ENCODE measurements at places on chromosomes 5 and 9.

GRCh38 chr5:54671111-54671531 lies 153.6 kb downstream of the SNX18 start:
- no peak for DNase-seq

DNA sequence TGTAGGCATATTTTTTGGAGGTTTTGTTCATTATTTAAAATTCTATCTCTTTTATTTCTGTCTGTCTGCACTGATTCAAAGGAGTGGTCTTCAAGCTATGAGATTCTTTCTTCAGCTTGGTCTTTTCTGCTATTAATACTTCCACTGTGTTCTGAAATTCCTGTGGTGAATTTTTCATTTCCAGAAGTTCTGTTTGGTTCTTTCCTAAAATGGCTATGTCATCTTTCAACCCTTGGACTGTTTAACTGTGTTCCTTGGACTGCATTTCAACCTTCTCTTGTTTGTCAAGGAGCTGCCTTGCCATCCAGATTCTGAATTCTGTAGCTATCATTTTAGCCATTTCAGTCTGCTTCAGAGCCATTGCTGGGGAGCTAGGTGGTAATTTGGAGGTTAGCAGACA lies 76.3 kb downstream of the CERT1 start:
- no peak for DNase-seq

- DNase-seq: peak; percentile 84
Measured at GRCh38 chr5:151223447-151224264, at the start of gene CCDC69. CCDC69 (minus strand) TSS chr5:151224092; CDS start chr5:151223970, 122 bp downstream.

GRCh38 chr5:116272281-116272941 lies 187.6 kb downstream of the COMMD10 start:
- DNase-seq: no peak

- peak; percentile 41 for DNase-seq
Measured at GRCh38 chr5:60727033-60727679, 27.2 kb upstream of the DEPDC1B start.

DNA sequence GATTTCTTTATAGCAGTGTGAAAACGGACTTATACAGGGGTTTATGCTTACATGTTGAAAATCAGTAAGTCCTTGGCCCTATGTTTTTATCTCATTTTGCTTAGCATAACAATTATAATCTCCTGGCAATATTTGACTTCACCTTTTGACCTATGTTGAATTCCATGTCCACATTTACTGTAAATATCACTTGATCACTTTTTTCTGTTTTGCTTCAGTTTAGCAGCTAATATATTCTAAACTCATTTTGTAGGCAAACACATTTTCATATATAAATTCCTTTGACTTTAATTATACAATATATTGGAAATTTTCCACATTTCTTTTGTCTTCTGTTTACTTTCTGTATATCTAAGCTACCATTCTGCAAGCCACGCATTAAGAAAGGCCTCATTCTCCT lies 674.0 kb downstream of the MAT2B start:
- DNase-seq: no peak

DNA sequence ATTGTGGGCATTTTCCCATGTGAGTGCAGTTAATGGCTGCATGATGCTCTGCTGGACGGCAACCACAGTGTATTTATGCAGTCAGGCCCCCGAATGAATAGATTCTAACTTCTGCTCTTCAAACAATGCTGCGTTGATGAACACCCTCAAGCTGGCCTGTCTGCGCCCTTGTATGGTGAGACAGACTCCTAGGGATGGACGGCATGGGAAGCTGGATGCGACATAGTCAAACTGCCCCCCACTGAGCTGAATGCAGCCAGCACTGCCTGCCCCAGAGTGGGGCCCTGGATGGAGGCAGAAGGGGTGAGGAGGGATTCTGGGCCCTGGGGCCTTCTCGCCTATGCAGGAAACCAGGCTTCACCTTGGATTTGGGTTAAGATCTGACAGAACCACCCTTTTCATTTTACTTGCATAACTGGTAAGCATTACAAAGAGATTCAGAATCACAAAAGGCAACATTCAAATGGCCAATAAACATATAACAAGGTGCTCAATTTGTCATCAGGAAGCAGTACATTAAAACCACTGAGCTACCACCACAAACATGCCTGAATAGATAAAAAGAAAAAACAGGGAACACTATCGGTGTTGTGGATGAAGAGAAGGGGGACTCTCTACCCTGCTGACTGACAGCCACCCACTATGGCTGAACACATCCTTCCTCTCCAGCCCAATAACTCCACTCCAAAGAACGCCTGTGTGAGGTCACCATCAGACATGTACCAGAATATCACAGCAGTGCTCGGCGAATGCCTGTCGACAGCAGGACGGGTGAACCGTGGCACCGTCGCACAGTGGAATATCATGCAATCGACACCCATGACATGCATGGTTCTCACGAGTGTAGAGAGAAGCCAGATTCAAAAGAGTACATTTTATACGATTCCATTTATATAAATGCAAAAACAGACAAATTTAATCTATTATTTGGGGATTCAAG lies 79.1 kb downstream of the RAPGEF1 start:
- DNase-seq: no peak

DNA sequence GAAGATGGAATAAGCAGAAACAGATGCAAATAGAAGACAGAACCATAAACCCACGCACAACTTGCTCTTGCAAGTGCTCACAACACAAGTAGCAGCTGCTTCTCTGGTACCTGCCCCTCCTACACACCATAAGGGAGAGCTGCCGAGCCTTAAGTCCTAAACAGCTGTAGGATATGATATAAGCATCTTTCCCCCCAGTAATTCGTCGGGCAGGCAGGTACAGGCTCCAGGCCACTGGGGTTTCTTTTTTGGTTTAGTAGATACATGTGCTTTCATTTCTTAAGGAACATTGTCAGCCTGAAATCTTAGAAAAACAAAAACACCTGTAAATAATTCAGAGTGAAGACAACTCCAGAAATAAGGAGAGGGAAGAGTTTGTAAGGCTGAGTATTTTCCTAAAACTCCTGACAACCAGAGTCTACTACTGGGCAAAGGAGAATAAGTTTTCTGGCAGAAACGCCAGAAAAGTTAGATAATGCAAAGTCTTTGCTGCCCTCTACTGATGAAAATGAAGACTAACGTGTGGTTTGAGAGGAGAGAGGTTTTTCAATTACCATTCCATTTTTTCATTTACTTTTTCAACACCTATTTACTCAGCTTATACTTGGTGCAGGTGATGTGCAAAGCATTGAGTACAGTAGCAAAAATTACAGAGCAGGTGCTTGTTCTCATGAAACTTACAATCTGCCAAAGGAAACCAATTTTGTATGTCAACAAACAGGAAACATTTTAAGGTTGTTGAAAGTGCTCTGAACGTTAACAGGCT lies 20.1 kb upstream of the TCERG1 start:
- peak; percentile 79 for DNase-seq

- peak; percentile 29 for DNase-seq
Measured at GRCh38 chr9:91837981-91838731, 111.9 kb downstream of the ROR2 start.

- no peak for DNase-seq
Measured at GRCh38 chr9:128762671-128763449, 8.9 kb downstream of the ZER1 start.

DNA sequence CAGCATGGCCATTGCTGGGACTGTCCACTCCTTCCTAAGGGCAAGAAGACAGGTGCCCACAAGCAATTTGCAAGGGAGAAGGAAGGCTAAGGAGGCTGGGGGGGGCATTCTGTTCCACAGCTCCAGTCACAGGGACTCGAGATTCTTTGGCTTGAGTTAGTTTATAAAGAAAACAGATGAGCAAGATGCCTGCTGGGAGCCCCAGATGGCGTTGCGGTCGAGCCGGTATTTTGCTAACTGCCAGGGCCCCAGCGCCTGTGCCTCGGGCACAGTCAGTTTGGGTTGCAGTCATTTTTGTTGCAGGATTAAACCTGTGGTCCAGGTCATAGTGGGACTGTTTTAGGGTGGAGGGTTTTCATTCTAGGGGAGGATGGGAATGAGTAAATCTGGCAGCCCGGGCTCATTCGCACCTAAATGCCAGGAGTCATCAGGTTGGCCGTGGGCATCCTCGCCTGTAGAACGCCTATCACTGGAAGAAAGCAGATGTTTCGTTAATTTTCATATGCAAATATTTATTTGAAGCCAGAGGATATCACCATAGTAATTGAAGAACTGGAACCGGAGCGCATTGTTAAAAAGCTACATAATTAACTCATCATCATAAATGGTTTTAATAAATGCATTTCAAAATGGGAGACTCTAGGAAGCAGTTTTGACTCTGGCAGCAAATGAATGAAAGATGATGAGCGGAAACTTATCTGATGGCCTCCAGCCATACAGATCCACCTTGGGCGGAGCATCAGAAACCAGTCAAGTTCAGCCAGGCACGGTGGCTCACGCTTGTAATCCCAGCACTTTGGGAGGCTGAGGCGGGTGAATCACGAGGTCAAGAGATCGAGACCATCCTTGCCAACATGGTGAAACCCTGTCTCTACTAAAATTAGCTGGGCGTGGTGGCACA lies 87.1 kb upstream of the FCN2 start:
- no peak for DNase-seq

DNA sequence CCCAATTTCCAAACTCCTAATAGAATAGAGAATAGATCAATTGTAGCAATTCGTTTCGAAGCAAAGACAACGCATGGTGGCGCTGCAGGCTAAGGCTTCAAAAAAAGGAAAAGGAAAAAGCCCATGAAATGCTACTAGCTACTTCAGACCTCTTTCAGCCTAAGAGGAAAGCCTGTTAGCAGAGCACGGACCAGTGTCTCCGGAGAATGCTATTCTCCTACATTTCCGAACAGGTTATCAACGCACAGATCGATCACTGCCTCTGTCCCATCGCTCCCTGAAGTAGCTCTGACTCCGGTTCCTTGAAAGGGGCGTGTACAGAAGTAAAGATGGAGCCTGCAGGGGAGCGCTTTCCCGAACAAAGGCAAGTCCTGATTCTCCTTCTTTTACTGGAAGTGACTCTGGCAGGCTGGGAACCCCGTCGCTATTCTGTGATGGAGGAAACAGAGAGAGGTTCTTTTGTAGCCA lies at the start of gene PCDHB15:
Gene PCDHB15, plus strand, starts transcription at position 146 of the 468 bp plus-strand sequence. Its CDS starts 184 bp downstream, at position 330.
- DNase-seq: peak; percentile 88

- DNase-seq: no peak
Measured at GRCh38 chr5:533243-533954, 9.2 kb upstream of the SLC9A3 start.

- DNase-seq: no peak
Measured at GRCh38 chr9:14466828-14467227, 152.9 kb upstream of the NFIB start.

GRCh38 chr5:8598356-8598755 lies 729.4 kb downstream of the MTRR start:
- no peak for DNase-seq
